B cell (primary cell): ENCODE measurements at places on chromosomes 13 and 19.
A peak's percentile ranks its signal among the peaks of the same experiment; 100 is the strongest.

- no peak for DNase-seq
Observed at GRCh38 chr13:41691274-41691673, 233.9 kb downstream of the RGCC start.

GRCh38 chr19:1287354-1288225 lies 1.9 kb downstream of the EFNA2 start:
- DNase-seq, result peak; percentile 21

- DNase-seq, result no peak
Observed at GRCh38 chr13:35621989-35622388, 145.5 kb upstream of the MAB21L1 start.

- DNase-seq, result no peak
Observed at GRCh38 chr13:77384999-77385398, 58.1 kb upstream of the MYCBP2 start.

- DNase-seq, result no peak
Observed at GRCh38 chr13:87999788-88000187, 328.6 kb downstream of the SLITRK5 start.

DNA sequence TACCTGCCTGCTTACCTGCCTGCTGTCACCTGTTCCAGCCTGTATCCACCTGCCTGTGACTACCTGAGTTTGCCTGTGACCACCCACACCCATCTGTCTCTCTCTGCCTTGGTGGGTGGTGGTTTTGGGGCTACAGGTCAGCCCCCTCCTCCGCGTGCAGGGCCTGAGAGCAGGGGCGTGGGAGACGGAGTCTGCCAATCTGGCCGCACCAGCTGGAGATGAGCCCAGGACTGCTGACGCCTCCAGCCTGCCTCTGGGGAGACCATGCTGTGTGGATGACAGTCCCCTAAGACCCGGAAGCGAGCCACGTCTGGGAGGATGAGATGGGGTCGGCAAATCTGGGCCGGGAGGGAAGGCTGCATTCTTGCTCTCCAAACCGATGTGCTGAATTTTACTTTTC lies 15.9 kb upstream of the KCTD15 start:
- DNase-seq, result no peak

DNA sequence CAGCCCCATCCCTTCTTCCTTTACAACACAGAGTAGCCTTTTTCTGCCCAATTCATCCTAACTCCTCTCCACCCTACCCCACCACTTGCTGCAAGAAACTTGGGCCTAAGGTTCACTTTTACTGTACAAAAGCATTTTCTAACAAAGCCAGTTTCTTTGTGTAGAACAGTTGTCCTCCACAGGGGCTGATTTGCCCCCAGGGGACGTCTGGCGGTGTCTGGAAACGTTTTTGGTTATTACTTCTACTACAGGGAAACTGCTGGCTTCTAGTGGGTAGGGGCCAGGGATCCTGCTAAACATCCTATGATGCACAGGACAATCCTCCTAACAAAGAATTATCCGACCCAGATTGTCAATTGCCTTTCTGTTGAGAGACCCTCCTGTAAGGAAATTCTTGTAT lies 7.3 kb upstream of the LMO7 start:
- DNase-seq, result no peak
